Activated gamma-delta T cell treated with Interleukin-2 at 50 U/mL for 16 hours (primary cell): ENCODE measurements at places on chromosomes 1 and 21.
A peak's percentile ranks its signal among the peaks of the same experiment; 100 is the strongest.

GRCh38 chr21:9753943-9754342 lies 767.4 kb upstream of the TPTE start:
- DNase-seq, result no peak

DNA sequence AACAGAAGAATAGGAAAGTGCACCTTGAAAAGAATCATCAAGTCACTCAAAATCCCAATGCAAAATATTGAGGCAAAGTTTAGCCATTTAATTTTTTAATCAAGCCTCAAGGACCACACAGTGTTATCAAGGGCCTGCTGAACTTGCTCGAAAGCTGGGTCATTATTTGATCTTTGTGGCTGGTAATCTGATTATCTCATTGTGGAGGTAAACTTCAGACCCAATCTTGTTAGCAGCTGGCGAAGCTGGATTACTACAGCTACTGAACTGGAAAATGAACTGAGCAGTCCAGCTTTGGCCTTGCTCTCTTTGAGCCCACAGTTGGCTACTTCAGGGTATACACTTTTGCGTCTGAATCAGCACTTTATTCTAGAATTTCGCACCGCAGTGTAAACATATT lies 94.4 kb downstream of the BARHL2 start:
- no peak for DNase-seq

- DNase-seq, result no peak
These were observed 22.6 kb downstream of the IGFN1 start for GRCh38 chr1:201213106-201213770.

- DNase-seq, result no peak
These were observed 1.7 kb upstream of the CCNL2 start for GRCh38 chr1:1400576-1401456.

GRCh38 chr1:33373606-33374005 lies 52.7 kb upstream of the A3GALT2 start:
- no peak for DNase-seq

- no peak for DNase-seq
These were observed 34.0 kb upstream of the LEPR start for GRCh38 chr1:65386439-65386838.

- no peak for DNase-seq
These were observed 25.0 kb downstream of the EPHA2 start for GRCh38 chr1:16130827-16131226.

DNA sequence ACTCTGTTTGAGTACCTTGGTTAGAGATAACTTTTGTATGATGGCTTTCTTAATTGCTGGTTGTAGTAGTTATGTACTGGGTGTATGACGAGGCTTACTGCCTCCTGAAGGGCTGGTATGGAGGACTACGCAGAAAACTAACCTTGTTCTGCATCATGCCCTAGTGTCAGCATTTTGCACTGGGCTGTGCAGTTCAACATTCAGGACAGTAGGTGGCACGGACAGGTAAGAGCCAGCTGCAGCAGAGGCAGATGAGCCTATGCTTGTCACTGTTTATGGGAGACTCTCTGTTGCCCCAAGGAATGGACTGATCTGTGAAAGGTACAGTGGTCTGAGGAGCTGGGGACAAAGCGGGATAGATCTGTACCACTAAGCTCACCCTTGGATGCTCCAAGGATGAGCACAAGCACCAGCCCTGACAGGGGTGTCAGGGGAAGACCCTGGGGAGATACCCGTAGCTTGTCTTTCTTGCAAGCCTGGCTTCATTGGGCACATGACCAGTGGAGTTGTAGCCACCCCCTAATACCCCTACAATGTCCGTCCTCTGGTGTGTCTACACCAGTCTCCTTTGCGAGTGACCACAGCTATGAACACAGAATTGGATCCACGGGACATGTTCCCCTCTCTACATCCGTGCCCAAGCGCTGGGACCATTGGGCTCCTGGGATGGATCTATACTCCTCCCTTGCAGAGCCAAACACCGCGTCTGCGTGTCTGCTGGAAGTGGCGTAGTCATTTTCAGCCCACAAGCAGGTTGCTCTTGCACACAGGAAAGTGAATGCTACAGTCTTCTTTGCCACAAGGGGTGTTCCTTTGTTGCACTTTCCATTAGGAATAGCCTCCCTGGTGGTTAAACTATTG lies 51.1 kb upstream of the CFHR3 start:
- DNase-seq, result peak; percentile 10

DNA sequence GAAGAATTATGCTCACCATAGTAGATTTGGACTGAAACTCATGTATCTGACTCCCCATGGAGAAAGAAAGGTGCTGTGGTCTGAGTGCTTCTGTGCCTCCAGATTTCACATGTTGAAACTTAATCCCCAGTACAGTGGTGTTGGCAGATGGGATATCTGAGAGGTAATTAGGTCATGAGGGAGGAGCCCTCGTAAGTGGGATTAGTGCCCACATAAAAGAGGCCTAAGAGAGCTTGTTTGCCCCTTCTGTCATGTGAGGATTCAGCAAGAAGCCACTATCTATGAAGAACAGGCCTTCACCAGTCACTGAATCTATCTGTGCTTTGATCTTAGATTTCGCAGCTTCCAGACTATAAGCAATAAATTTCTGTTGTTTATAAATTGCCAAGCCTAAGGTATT lies 150.1 kb downstream of the PLPP3 start:
- DNase-seq, result no peak

GRCh38 chr1:5312293-5312674 lies 657.9 kb downstream of the AJAP1 start:
- no peak for DNase-seq

- DNase-seq, result no peak
These were observed 60.6 kb upstream of the C1orf21 start for GRCh38 chr1:184326278-184326677.

DNA sequence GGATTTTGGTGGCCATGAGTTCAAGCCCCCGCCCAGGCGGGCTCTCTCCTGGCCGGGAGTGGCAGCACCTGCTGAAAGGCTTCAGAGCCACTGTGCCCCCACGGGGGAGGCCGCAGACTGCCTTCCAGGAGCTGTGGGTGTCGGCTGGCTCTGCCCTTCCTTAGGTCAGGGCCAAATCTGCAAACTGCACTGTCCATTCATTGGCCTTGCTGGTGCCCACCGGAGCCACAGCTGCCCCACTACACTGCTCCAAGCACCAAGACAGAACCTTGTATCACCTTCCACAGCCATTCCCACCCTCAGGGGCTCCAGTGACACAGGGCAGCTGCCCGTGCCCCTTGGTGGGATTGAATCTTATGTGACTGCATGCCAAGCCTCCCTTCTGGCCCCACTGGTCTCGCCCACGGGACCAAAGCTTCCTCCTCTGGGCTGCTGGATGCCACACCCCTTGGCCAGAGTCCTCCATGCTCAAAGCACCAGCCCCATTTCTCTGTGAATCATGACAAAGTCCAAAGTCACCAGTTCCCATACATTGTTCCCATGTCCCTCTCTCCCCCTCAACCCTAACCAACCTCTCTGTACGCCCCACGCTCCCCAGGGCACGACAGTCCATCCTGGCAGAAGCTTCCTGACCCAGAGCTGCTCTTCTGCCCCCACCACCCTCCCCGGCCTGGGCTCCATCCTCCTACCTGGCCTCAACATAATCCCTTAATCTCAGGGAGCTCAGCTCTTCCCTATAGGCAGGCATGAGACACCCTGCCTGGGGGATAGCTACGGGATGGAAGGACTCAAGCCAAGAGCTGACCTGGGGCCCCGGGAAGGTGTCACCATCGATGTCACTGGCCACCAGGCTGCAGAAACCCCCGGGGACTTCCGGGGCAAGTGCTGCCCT lies 20.9 kb upstream of the GPR153 start:
- no peak for DNase-seq

DNA sequence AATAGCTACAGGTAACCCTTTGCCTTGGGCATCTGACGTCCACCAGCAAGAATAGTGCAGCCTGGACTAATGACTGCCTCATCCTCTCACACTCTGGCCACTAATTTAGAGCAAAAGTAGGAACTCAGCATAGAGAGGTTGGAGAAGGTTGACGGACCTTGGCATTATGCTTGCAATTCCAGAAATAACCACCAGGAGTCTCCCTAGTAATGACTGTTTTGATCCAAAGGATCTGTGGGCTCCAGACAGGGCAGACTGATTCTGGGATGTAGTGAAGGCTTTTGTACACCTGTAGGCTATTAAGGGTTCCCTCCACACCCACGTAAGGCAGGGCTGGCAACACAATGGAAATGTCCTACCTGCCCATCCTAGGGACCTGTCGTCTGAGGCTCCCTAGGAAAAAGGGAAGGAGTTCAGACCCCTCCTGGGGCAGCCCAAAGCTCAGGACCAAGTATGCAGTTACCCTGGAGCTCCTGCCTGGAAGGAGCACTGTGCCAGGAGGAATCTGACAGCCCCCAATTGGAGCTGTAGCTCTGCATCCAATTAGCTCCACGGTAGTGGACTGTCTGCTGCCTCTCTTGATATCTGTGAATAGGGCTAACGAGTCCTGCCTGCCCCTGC lies 91.0 kb upstream of the TMEM51 start:
- no peak for DNase-seq

DNA sequence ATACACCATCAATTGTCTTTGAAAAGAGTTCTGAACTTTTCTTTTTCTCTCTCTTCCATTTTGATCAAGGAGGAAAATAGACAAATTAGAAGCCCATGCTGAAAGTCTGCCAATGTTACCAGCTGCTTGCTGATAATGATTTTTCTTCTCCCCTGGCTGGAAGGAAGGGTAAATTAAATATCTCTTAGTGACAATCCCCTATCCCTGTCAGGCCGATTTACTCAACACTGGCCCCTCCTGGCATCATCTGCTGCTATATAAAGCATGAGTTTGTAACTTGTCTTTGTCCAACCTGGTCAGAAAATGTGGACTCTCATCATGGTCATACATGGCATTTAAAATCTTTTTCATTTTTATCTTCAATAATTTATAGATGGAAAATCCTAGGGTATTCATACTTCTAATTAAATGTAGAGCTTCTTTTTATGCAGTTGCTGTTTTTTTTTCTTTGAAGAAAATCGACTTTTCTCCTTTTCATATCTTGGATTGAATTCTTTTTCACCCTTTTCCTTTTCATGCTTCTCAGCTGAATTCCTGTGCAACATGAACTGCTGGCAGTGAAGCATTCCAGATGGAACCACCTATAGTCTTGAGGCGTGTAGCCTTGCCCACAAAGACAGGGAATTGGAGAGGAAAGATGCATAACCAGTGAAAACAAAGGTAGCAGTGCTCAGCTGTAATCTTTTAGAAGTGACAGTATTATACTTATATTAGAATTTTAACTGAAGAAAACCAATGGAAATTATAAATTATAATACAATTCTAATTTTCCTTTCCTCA lies 214.7 kb upstream of the PTGFR start:
- DNase-seq, result no peak

DNA sequence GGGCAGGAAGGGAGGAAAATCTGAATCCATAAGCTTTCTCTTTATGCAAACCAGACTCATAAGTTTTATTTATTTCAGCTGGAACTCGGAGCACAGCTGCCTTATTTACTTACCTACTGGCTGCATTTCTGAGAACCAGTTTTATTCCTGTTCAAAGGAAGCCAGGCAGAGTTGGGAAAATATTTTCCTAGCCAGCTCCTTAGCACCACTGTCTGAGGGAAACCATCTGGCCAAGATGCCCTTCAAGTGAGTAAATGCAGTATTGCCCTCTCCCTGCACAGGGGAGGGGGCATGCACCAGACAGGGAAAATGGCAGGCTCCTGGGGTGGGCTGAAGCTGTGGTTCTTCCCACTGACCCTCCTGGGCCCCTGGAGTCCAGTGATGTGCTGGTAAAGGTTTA lies 28.9 kb upstream of the FMOD start:
- no peak for DNase-seq

- peak; percentile 86 for DNase-seq
These were observed 34.9 kb upstream of the RUNX3 start for GRCh38 chr1:24964811-24965570.

DNA sequence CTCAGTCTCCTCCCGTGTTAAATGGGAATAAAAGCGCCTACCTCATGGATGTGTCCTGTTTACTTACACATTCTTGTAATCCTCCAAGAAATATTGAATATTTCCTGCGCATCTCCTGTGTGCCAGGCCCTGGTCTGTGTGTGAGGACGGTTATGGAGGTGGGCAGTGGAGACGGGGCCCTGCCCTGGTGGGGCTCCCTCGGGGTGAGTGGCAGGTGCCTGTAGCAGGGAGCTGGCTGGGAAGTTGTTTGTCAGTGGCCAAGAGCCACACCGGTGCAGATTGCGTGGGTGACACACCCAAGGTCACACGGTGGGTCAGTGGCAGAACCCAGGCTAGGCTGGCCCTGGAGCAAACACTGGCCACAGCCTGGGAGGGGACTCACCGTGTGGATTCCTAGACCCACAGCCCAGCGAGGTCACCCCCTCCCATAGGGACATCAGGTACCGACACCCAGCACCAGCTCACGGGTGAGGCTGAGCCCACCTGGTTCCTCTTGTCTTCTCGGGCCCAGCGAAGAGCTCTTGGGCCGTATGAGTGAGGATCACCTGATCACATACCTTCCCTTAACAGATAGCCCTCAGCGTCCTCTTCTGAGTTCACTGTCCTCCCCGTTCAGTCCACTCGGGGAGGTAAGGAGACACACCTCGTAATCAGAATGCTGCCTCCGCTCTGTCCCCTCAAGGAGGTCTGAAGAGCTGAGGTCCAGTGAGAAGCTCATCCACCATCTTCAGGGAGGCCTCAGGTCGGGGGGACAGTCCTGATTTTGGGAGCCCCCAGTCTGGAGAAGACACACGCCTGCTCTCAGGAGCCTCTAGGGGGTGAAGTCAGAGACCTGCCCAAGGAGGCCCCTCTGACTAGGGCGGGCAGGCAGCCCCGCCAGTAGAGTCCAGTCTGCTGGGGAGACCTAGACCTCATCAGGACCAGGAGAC lies 349.6 kb downstream of the MATN1 start:
- DNase-seq, result no peak

DNA sequence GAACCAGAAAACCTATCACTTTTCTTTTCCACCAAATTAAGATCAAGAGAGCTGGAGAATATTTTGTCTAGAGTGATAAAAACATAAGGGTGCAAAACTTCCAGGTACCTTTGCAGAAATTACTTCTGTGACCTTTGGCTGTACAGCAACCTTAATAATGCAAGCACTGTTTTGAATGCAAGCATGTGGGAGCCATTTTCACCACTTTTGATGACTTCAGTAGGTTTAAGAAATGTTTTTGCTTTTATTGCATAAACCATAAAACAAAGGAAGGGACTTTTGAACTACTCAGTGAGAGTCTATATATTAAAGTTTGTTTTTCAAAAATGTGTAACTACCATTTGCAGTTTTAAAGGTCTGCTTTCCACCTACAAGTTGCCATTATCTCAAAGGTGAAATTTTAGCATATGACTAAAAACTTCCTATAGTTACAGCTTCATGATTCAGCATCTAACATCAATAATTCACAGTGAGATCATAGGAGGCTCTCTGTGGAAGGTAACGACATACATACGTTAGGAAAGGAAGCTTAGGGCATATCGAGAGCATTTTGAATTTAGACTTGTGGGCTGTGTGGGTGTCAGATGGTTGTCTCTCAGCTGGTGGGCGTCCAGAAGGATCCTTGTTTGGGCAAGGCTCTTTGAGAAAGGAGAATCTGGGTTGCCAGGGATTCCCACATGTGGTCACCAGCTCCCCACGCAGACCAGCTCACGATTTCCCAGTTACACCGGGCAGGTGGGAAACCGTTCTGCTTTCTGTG lies 1.1 kb upstream of the GADD45A start:
- DNase-seq, result no peak

- no peak for DNase-seq
These were observed 18.6 kb downstream of the TAL1 start for GRCh38 chr1:47213230-47213963.
